Natural killer cell treated with Interleukin-12 subunit alpha and Interleukin-12 subunit beta and Interleukin-15 and Interleukin-18, amount 100 ng/mL, for 72 hours (primary cell): ENCODE measurements at places on chromosomes 2 and 18. TPM values are rescaled to one million over a fixed set of nuclear protein-coding genes. Genes with fewer than 3 reads are reported as not detected.
A peak's percentile ranks its signal among the peaks of the same experiment; 100 is the strongest.

DNA sequence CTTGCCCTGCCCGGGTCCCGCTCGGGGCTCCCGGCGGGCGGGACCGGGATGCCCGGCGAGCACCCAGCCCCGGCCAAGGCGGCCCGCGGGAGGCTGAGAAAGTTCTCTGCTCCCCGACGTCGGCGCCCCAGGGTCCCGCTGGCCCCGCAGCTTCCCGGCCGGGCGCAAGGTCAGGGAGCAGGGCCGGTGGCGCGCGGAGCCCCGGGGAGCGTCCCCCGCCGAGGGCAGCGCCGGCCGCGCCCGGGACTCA is 331 bp downstream of the SERPINE2 start:
- peaks cover 38% of the 10 kb centered on the region for H3K27me3 ChIP-seq
- H3K27ac ChIP-seq = no peak overlapping the region
- peaks cover 9% of the 10 kb centered on the region for H3K4me1 ChIP-seq
- no peak for DNase-seq

DNA sequence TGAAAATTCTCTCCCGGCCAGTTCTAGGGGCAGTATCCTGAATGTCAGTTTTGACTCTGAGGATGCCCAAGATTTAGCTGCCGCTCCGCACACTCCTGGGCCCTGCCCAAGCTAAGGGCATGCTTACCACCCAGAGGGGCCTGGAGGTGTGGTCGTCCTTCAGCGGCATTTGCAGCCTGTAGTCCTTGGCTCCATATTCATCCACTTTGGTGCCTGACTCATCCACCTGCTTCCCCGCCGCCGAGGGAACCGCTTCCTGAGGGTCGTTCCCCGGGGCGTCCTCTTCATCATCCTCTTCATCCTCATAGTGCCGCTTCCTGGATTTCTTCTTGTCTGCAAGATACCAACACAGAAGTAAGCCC is 577 bp downstream of the ERCC3 start:
- H3K4me3 ChIP-seq = peak overlapping the region; percentile 100
- DNase-seq = no peak
- peak overlapping the region; percentile 93 for H3K27ac ChIP-seq
- peaks cover 34% of the 10 kb centered on the region for H3K4me1 ChIP-seq
- H3K27me3 ChIP-seq = no peaks in the 10 kb centered on the region
- peaks cover 14% of the 10 kb centered on the region for H3K36me3 ChIP-seq

The CDK15 gene
- total RNA-seq = not detected

The SH3YL1 gene
- 17.5 TPM for total RNA-seq

The C2orf80 gene
- not detected for total RNA-seq

GRCh38 chr2:207142461-207142860 is 23.3 kb downstream of the KLF7 start:
- peak overlapping the region; percentile 95 for H3K27ac ChIP-seq
- H3K36me3 ChIP-seq = no peaks in the 10 kb centered on the region
- peak overlapping the region; percentile 74 for H3K4me3 ChIP-seq
- peaks cover 40% of the 10 kb centered on the region for H3K4me1 ChIP-seq

- H3K36me3 ChIP-seq = no peaks in the 10 kb centered on the region
- H3K4me1 ChIP-seq = no peaks in the 10 kb centered on the region
- no peak overlapping the region for H3K4me3 ChIP-seq
- H3K27ac ChIP-seq = no peak overlapping the region
- no peak for DNase-seq
- H3K27me3 ChIP-seq = peaks cover 35% of the 10 kb centered on the region
Observed at GRCh38 chr2:225233234-225233633, 166.3 kb upstream of the NYAP2 start.

The DSC1 gene
- not detected for total RNA-seq

DNA sequence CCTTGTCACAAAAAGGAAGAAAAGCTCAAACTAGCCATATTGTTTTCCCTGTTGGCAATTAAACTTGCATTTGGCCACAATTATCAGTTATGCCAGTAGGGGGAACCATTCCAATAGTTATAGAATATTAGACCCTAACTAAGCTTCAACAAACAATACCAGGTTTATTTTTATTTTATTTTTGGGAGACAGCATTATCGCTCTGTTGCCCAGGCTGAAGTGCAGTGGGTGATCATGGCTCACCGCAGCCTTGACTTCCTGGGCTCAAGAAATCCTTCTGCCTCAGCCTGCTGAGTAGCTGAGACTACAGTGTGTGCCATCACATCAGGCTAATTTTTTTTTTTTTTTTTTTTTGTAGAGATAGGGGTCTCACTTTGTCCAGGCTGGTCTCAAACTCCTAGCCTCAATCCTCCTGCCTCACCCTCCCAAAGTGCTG is 102.1 kb downstream of the ATAD2B start:
- DNase-seq = no peak
- H3K4me1 ChIP-seq = no peaks in the 10 kb centered on the region
- H3K27me3 ChIP-seq = no peaks in the 10 kb centered on the region
- no peaks in the 10 kb centered on the region for H3K36me3 ChIP-seq
- no peak overlapping the region for H3K27ac ChIP-seq

The DUSP19 gene
- 1.4 TPM for total RNA-seq

- H3K27me3 ChIP-seq = no peaks in the 10 kb centered on the region
- no peak overlapping the region for H3K4me3 ChIP-seq
- H3K4me1 ChIP-seq = no peaks in the 10 kb centered on the region
Observed at GRCh38 chr2:106706283-106706682, 179.7 kb downstream of the ST6GAL2 start.

The LINC00305 gene
- not detected for total RNA-seq

- H3K27ac ChIP-seq = no peak overlapping the region
- no peaks in the 10 kb centered on the region for H3K4me1 ChIP-seq
- peaks cover 9% of the 10 kb centered on the region for H3K27me3 ChIP-seq
- no peak for DNase-seq
- H3K36me3 ChIP-seq = no peaks in the 10 kb centered on the region
Observed at GRCh38 chr2:29983308-29983707, 61.9 kb upstream of the ALK start.

DNA sequence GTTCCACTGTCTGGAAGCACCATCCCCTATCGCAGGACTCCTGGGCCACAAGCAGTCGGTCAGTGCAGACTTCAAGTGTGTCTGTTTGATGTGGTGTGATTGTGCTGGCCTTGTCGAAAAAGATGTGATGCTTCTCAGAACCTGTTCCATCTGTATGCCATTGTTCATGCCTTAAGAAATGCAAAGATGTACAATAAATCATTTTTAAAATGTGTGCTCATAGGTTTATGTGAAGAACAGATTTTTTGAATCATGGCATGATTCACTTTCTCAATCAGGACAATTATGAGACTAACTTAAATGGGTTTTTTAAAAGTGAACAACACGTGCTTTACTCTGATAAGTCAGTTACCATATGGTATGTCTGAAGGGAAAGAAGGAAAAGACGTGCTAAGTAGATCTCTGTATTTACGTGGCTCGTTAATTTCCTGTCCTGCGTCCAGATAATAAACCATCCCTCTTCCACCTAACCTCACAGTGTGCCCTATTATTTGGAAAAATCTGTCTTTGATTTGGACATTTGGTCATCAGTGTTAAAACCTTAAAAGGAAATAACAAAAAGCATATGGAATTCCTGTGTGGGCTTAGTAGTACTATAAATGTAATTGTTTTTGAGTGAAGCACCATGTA is 54.9 kb downstream of the PRKRA start:
- H3K4me3 ChIP-seq = no peak overlapping the region
- no peak overlapping the region for H3K27ac ChIP-seq
- DNase-seq = no peak
- H3K36me3 ChIP-seq = no peaks in the 10 kb centered on the region
- H3K27me3 ChIP-seq = peaks cover 13% of the 10 kb centered on the region
- no peaks in the 10 kb centered on the region for H3K4me1 ChIP-seq

- peak overlapping the region; percentile 85 for H3K4me3 ChIP-seq
- no peaks in the 10 kb centered on the region for H3K27me3 ChIP-seq
- H3K4me1 ChIP-seq = peaks cover 36% of the 10 kb centered on the region
- DNase-seq = peak; percentile 65
- H3K27ac ChIP-seq = peak overlapping the region; percentile 87
Observed at GRCh38 chr2:9739531-9739964, 103.7 kb upstream of the TAF1B start.

- H3K27ac ChIP-seq = no peak overlapping the region
- H3K27me3 ChIP-seq = peaks cover 31% of the 10 kb centered on the region
- no peaks in the 10 kb centered on the region for H3K36me3 ChIP-seq
- DNase-seq = peak; percentile 12
Observed at GRCh38 chr2:240189686-240190085, 49.2 kb upstream of the OTOS start.

DNA sequence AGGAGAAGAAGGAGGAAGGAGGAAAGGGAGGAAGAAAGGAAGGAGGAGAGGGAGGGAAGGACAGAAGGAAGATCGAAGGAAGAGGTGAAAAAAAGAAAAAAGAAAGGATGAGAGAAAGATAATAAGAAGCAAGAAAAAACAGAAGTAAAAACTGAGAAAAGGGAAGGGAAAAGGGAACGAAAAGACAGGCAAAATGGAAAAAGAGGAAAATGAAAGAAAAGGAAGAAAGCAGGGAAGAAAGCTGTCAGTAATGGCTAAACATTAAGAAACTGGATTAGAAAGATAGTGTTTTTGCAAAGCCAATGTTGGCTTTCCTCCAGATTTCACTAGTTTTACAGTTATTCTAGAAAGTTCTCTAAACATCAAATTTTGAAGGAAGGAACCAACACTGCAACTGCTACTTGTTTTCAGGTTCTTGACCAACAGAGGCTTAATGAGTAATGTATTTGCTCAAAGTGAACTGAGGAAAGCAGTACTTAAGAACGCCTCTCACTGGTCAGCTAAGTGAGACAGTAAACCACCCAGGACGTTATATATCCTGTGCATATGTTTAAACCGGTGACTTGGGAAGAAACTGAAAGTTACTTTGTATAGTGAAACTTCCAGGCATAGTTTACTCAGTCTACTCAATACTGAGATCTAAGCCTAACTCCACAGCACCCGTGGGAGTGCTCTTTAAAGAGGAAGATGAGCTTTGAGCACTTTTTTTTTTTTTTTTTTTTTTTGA is 286.2 kb upstream of the TRIB2 start:
- peaks cover 14% of the 10 kb centered on the region for H3K4me1 ChIP-seq
- no peaks in the 10 kb centered on the region for H3K27me3 ChIP-seq
- H3K36me3 ChIP-seq = no peaks in the 10 kb centered on the region
- H3K27ac ChIP-seq = peak overlapping the region; percentile 74
- peak overlapping the region; percentile 90 for H3K4me3 ChIP-seq

DNA sequence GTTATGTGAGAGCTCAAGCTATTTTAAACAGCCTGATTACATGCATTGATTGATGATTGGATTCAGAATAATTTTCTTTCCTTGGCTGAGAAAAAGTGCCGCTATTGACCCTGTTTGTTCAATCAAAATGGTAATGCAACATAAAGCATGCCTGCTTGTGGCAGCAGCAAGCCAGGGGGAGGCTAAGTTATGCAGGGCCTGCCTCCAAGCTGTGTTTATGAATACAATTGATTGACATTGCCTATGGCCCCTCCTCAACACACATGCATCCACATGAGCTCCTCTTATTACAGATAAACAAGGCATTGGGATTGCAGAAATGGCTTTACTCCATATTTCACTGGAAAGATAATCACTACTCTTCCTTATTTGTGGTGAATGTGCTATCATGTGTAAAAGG is 395.6 kb downstream of the TDRD15 start:
- no peaks in the 10 kb centered on the region for H3K4me1 ChIP-seq
- no peak for DNase-seq
- no peak overlapping the region for H3K4me3 ChIP-seq
- no peak overlapping the region for H3K27ac ChIP-seq

The UGT1A4 gene
- total RNA-seq = not detected

The ERFE gene
- 3.8 TPM for total RNA-seq

- H3K27ac ChIP-seq = no peak overlapping the region
- H3K4me1 ChIP-seq = peaks cover 2% of the 10 kb centered on the region
- H3K36me3 ChIP-seq = peaks cover 11% of the 10 kb centered on the region
- no peak for DNase-seq
- no peak overlapping the region for H3K4me3 ChIP-seq
Observed at GRCh38 chr2:143594161-143594560, 464.9 kb downstream of the ARHGAP15 start.

GRCh38 chr2:32355976-32356680 is 695 bp upstream of the BIRC6 start:
- no peak for DNase-seq
- peak overlapping the region; percentile 92 for H3K4me3 ChIP-seq
- peak overlapping the region; percentile 84 for H3K27ac ChIP-seq
- no peaks in the 10 kb centered on the region for H3K27me3 ChIP-seq
- H3K4me1 ChIP-seq = peaks cover 33% of the 10 kb centered on the region
- peaks cover 13% of the 10 kb centered on the region for H3K36me3 ChIP-seq

DNA sequence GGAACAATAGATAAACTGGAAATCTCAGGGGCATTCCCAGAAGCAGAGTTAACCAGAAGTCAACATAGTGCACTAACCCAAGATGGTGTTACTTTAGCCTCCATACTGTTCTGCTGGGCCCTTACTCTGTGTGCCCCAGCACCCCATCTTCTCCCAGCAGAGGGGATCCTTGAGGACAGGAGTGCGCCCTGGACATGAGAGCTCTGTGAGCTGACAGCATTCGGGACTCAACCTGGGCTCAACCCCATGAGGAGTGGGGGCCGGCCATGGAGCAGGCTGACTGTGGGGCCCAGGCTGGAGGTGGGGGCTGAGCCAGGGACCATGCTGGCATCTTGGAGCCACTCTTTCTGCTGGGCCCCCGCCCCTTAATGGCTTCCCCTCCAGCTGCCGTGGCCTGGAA is 156.3 kb upstream of the HS6ST1 start:
- H3K27me3 ChIP-seq = peaks cover 15% of the 10 kb centered on the region
- DNase-seq = peak; percentile 35
- peak overlapping the region; percentile 67 for H3K27ac ChIP-seq
- no peaks in the 10 kb centered on the region for H3K36me3 ChIP-seq

GRCh38 chr2:128308889-128309279 is 9.8 kb downstream of the HS6ST1 start:
- peak; percentile 41 for DNase-seq
- no peak overlapping the region for H3K27ac ChIP-seq
- H3K27me3 ChIP-seq = no peaks in the 10 kb centered on the region
- no peaks in the 10 kb centered on the region for H3K36me3 ChIP-seq

The MC5R gene
- total RNA-seq = not detected

GRCh38 chr2:33392366-33392765 is 84.1 kb upstream of the RASGRP3 start:
- no peaks in the 10 kb centered on the region for H3K4me1 ChIP-seq
- H3K27me3 ChIP-seq = no peaks in the 10 kb centered on the region
- DNase-seq = no peak
- no peak overlapping the region for H3K27ac ChIP-seq
- H3K36me3 ChIP-seq = no peaks in the 10 kb centered on the region

The OTOS gene
- not detected for total RNA-seq

DNA sequence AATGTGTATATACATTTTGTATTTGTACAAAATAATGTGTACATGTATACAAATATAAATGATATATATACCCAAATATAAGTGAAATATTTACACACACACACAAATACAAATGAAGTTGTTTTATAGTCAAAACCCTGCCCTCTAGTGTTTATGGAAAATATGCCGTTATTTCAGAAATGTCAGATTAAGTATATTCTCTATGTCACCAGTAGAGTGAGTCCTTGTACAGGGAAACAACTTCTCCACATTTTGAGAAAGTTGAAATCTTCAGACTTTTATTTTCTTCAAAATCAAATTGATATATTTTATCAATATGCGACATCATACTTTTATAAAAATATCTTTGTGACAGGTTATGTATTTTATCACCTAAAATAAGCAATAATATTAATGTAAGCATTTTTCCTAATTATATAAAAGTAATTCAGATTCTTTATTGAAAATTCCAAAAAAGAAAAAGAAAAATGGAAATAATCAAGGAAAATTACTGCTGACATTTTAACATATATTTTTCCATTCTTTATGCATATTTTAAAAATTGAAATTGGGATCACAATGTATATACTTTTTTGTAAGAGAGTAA is 22.4 kb downstream of the ARL6IP6 start:
- H3K27me3 ChIP-seq = no peaks in the 10 kb centered on the region
- H3K27ac ChIP-seq = no peak overlapping the region
- no peak for DNase-seq
